Cerebellar nuclear complex (tissue), 1 donor: ENCODE measurements at places on chromosomes 16 and 17.

GRCh38 chr16:27726621-27727261 lies 176.8 kb downstream of the KATNIP start:
- no peak for DNase-seq

DNA sequence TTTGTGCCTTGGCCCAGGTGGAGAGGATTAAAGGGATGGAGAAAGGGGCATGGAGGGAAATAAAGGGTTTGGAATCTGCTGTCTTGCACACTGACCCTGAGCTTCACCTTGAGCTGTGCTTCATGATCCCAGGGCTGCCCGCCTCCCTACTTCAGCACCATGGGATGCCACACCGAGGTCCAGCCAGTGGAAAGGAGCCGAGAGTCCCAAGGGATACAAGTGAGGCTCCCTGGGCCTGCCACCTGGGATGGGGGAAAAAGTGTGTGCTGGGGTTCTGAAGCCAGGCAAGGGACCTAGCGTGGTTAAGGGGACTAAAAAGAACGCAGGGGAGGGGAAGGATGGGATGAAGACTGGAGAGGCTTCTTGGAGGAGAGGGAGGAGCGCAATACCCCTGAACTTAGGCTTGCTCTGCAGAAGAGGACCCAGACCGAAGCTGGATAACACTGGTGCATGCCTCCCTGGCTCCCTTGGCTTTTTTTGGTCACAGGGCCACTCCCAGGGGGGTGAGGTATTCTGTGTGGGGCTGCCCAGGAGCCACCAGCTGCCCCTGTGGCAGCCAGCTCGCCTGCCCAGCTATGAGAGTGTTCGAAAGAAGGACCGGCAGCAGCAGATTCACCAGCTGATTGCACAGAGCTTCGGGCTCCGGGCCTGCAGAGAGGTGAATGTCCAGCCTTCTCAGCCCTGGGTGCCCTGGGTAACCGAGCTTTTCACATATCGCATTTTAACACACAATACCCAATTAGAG lies 7.2 kb downstream of the MRPL27 start:
- DNase-seq = no peak

- no peak for DNase-seq
These were observed 24.6 kb downstream of the MEAK7 start for GRCh38 chr16:84479716-84480450.

GRCh38 chr16:4306470-4307214 lies 9.2 kb upstream of the GLIS2 start:
- DNase-seq = no peak

DNA sequence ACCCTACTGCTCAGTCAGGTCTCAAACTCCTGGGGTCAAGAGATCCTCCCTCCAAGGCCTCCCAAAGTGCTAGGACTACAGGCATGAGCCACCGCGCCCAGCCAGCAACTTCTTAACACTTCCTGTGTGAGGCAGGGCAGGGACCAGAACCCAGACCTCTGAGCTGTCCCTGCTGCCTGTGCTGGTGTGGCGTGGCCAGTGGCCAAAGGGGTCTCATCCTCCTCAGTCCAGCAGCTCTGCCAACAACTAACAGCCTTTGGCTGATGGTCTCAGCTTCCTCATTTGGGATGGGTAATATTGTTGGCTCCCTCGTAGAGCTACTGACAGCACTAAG lies 1.4 kb upstream of the LLGL1 start:
- DNase-seq = no peak

DNA sequence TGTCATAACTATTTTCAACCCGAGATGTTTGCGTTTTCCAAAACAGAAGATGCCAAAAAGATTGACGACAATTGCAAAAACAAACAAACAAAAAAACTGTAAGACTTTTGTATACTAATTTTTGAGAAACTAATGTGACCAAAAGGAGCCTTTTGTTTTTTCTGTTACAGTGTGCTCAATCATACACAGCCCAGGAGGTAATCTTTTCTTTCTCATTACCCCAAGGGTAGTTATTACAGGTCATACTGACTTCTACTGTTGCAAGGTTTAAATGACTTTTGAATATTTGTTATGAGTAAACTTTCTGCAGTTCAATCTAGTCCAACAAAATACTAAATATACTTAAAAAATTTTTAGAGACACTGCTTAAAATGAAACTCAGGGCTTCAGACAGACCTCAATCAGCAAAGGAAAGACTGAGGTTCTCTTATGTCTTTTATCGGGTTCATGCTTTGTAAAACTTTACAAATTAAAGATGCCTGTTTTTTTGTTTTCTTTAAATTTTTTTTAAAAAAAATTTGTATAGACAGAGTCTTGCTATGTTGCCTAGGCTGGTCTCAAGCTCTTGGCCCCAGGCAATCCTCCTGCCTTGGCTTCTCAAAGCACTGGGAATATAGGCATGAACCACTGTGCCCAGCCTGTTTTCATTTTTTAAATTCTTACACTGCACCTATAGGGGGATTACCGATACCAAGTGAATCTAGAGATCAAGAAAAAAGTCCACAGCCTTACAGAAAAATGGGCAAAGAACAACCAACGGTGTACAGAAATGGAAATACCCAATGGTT lies 47.6 kb downstream of the SPOP start:
- DNase-seq = no peak

DNA sequence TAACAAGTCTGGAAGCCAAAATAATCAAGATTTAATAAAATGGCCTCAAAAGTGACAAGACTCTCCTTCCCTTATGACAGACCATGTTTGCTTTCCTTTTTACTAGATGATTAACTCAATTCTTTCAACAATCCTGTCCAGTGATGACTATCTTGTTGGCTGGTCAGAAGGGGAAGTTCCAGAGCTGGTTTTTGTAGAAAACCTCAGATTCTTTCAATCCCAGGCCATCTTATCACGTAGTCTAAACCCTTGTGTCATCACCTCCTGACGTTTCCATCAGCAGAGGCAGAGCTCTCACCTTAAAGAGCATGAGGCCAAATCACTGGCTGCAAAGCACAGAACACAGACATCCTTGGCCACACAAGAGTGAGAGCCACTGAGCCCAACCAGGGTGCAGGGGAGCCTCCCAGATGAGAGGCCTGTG lies 125.3 kb downstream of the ANKRD11 start:
- DNase-seq = no peak

DNA sequence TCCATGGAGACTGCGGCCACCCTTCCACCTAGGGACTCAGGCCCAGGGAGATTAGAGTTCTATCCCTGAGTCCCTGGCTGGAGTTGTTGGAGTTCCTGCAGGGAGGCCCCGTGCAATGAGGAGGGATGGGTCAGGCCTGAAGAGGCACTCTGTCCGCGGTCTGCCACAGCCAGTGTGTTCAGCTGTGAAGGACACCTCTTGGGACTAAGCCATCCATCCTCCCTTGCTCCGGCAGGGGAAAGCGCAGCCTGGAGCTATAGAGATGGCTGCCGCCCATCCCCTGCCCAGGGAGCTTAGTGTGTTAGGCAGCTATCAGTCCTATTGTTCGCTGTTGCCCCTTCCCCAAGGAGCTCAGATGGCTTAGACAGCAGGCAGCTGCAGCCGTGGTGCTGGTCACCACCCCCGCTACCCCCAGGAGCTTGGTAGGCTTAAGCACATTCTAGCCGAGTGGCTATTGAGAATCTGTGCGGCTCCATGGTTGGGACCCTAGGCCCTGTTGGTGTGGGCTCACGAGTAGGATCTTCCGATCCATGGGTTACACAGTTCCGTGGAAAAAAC lies 141.3 kb downstream of the CYB561 start:
- DNase-seq = no peak

DNA sequence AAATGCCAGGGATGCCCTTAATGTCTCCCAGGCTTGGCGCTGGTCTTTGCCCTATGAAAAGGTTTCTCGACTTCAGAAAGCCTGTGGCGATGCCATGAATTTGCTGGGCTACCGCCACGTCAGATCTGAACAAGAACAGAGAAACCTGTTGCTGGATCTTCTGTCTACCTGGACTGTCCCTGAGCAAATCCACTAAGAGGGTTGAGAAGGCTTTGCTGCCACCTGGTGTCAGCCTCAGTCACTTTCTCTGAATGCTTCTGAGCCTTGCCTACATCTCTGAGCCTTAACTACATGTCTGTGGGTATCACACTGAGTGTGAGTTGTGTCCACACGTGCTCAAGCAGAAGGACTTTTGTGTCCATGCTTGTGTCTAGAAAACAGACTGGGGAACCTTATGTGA lies 11.4 kb downstream of the CHST4 start:
- no peak for DNase-seq

GRCh38 chr17:35578929-35579432 lies 610 bp upstream of the PEX12 start:
- no peak for DNase-seq
